ENCODE measurements at places on chromosomes 4 and X.
A peak's percentile ranks its signal among the peaks of the same experiment; 100 is the strongest.

- DNase-seq = no peak
Observed at GRCh38 chr4:158652920-158653319, 18.8 kb downstream of the C4orf46 start.

GRCh38 chr4:108588878-108589277 is 31.5 kb upstream of the RPL34 start:
- DNase-seq = no peak

- no peak for DNase-seq
Observed at GRCh38 chrX:82934980-82935379, 573.1 kb upstream of the POU3F4 start.

DNA sequence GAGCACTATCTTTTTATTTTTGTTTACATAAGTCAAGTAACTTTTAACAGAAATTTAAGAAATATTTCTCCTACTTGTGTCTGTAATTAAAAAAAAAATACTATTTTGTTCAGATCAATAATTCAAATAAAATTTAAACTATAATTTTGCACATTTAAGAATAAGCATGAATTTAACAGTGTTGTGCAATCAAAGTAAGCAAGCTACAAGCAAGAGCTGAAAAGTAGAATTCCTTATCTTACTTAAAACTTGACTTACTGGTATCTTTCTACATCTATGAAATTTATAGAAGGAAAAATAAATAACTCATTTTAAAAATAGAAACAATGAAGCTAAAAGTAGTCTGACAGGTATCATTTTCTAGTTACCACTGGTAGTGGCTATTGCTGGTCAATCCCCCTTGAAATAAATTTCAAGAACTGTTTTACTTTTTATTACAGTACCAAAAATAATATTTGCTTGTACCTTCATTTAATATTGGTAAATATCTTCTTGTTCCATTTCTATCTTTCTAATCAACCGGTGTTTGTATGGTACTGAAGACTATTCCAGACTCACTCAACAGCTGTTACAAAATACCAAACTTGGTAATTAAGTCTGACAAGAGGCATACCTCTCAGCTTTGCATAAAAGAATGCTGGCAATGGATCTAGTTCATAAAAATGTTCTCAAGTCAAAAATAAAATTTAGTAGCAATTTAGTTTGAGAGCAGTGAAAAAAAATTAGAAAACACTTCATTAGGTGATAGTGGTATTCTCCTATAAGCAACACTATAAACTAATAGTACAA is 62.2 kb downstream of the NOCT start:
- DNase-seq = no peak

- peak; percentile 37 for DNase-seq
Observed at GRCh38 chr4:40212674-40213527, 16.1 kb downstream of the RHOH start.

DNA sequence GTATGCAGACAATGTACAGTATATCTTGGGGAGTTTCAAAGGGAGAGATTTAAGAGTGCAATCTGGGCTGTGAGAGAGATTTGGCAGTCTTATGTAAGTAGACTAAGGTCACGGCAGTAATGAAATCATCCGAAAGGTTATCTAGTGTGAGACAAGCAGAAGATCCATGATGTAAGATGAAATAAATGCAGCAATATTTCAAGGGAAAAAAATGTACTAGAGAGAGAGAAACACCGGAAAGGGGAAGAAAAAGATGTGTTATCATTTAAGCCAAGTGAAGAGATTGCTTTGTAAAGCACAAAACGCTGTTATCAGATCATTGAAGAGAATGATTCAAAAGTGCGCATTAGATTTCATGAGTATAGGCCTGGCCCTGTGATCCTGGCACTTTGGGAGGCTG is 88.4 kb upstream of the GUCY1A1 start:
- DNase-seq = no peak

- DNase-seq = no peak
Observed at GRCh38 chr4:95167805-95168204, 381.0 kb downstream of the UNC5C start.

DNA sequence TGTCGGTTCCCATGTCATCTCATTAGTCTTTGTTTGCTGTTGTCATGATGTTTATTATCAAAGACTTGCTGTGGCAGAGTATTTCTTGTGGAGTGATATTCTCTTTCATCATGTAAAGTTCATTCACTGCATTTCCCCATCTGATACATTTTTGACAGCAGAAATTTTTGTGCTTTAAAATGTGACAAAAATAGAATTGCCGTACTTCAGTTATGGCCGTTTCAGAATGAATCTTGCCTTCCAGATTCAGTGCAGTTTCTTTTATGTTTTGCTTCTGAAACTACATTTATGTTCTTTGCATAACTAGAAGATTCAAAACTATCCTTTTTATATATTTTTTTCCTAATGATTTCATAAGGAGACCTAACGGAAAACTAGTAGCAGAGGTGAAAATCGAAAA is 10.0 kb downstream of the CSTF2 start:
- DNase-seq = no peak

- DNase-seq = no peak
Observed at GRCh38 chrX:21963731-21964405, 23.4 kb downstream of the SMS start.

- no peak for DNase-seq
Observed at GRCh38 chr4:41749631-41750039, 1.1 kb upstream of the PHOX2B start.

DNA sequence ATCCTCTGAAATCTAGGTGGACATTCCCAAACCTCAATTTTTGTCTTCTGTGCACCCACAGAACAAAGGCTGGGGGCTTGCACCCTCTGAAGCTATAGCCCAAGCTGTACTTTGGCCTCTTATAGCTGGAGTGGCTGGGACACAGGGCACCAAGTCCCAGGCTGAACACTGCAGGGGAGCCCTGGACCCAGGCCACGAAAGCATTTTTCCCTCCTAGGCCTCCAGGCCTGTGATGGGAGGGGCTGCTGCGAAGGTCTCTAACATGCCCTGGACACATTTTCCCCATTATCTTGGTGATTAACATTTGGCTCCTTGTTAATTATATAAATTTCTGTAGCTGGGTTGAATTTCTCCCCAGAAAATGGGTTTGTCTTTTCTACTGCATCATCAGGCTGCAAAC is 27.9 kb downstream of the F8A1 start:
- no peak for DNase-seq

- no peak for DNase-seq
Observed at GRCh38 chr4:101993002-101993841, 202.7 kb downstream of the BANK1 start.

- no peak for DNase-seq
Observed at GRCh38 chr4:168511780-168512489, 15.1 kb downstream of the PALLD start.

DNA sequence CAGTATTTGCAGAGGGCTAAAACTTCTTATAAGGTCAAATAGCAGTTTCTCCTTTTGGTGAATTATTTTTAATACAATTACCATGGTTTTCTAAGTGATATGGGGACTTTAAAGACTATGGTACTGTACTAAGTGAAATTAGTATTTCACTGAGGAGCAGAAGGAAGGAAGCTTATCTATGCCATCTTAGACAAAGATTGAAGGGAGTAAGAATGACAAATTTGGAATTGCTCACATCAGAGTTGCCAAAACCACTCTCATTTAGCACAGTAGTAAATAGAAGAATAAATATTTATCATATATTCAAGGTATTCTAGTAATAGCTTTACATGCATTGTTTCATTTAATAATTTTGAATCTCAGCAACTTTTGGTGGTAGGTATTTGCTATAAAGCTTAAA is 30.4 kb downstream of the SULT1B1 start:
- no peak for DNase-seq

DNA sequence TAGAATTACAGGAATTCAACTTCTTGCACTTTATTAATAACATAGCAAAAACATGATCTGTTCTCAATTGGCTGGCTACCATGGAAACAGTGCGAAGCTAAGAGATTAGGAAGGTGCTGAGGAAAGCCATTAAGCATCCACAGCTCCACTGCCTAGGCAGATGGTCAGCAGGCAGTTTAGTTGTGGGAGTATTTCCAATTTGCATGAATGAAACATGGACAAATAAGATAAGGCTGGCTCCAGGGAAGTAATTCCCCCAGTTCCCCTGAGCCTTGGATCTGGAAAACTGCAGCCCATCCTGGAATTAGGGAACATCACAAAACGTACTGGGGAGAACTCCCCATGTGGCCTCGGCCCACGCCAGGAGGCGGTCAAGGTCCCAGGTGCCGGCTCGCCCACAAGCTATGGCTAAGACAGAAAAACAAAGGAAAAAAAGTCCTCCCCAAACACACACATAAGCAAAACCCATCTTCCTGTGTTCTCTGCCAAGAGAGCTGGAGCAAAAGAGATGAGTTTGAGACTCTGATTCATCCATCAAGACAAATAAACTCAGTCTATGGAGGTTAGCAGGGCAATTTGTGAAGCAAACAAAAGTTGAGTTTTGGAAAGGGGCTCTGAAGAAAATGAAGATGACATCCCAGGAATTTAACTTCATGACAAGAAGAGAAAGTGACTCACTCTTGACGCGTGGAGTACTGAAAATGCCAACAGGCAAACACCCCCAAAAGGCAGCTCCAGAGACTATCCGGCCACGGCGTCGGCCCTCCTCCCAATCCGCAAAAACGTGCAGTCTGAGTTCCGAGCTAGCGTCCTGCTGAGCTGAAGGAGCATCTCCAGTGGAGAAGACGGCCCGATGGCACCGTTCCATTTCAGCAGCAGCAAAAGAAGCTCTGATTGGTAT is 45.1 kb downstream of the IGFBP7 start:
- peak; percentile 55 for DNase-seq

DNA sequence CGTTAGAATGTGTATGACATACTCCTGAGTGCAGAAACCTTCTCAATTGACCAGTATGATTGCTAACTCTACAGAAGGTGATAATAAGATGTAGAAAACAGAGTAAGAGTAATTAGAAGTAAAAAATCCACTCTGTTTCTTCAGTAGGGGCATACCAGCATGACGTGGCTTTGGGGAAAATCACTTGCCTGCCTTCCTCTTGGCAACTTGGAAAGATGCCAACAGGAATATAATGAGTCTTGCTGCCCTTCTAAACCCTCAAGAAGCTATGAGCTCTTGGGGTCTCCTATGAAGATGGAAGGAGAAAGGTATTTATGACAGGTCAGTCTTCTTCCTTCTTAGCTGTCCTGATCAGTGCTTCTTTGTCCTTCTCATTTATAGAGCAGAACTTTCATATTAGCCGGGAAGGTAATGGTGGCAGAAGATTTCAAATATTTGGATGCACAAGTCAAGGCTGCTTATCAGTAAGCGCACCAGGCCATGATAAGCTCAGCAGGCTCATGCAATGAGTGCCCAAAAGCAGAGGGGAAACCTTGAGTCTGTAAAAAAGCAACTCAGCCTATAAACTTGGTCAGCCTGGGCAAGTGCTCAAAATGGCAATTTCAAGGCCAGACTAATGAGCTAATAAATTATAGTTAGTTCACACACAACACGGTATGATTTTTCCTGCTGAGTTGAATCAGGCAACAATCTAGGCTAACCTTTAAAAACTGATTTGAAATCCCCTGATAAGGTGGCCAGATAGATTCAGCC is 69.7 kb upstream of the PPARGC1A start:
- peak; percentile 45 for DNase-seq

DNA sequence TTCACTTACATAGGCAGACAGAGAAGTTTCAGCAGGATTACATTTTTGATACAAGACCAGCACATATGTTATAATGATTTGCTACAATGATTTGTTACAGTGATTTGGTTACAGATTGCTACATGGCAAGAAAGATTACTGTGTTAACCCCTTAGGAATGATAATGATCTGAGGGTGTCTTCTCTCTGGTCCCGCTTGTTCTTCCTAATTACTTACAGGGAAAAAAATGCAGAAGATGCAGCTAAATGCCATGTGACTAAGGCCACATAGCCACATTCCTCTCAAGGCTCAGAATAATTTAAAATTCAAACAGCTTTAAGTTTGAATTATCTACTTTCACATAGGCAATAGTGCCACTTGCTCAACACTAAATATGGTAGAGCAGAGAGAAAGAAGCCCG is 9.7 kb upstream of the LAP3 start:
- DNase-seq = no peak

DNA sequence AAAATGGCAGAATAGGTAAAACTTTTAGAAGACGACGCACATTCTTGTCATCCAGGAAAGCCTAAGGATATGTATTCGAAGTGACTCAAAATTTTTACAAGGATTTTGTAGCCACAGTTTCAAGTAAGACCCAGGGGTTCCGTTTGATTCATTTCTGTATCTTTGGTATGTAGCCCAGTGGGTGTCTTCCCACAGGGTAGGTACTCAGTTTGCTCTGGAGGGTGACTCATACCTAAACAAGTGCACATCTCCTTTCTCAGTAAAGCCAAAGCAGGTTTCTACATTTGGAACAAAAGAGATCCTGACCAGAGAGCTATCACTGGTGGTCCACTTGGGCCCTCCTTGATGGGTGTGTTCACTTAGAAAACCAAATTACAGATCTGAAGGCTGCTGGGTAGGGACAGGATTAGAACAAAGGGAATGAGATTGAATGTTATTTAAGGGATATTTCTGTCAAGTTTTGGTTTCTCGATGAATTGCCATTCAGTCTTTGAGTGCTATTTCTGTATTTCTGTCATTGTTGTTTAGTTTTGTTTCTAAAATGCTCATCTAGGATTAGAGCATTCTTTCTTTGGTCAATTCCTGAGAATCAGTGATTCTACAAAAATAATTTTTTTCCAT is 56.1 kb downstream of the PLS3 start:
- peak; percentile 65 for DNase-seq

- no peak for DNase-seq
Observed at GRCh38 chr4:148064451-148064850, 332.6 kb downstream of the ARHGAP10 start.
